Type B pancreatic cell (in vitro differentiated cells): ENCODE measurements at places on chromosomes 5 and 9.

GRCh38 chr5:320524-321229 lies 837 bp upstream of the AHRR start:
- no peak for DNase-seq

DNA sequence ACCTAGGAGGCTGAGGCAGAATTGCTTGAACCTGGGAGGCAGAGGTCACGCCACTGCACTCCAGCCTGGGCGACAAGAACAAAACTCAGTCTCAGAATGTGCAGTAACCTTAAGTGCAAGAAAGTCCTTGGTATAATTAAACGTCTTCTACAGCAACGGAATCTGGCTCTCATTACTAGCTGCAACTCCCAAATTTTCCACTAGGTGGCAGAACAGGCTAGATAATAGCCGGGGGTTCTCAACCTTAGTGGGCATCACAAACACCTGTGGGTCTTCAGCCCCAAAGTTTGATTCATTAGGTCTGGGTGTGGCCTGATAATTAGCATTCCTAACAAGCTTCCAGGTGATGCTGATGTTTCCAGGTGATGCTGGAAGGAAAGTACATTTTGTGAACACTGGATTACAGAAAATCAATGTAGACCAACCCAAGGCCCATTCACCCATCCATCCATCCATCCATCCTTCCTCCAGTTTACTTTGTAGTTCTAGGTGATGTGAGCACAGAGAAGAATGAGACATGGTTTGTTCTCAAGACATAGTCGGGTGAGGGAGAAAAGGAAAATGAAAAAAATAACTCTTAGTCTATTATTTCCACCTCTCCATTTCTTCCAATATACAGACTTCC lies 37.3 kb downstream of the FBXW2 start:
- DNase-seq = no peak

DNA sequence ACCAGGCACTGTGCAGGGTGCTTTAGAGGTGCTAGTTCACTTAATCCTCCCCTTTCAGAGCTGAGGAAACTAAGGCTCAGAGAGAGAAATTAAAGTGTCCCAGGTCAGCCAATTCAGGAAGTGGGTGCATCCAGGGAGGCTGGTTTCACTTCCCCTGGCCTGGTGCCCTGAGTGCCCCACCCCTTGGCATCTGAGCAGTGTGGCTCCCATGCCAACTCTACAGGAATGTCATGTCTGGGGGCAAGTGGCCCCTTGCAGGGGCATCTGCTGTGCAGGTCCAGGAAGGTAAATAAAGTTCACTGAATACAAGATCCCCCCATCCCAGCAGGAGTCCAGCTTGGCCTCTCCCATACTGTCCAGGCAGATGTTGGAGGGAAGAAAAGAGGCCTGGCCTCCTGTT lies 4.4 kb upstream of the N4BP3 start:
- DNase-seq = no peak

- DNase-seq = no peak
Measured at GRCh38 chr5:2208239-2208544, 325.5 kb upstream of the IRX4 start.
